ENCODE measurements at places on chromosomes 5 and 9. TPM values are rescaled to one million over a fixed set of nuclear protein-coding genes. Genes with fewer than 3 reads are reported as not detected.

PCDHGA9 gene
- polyA plus RNA-seq = 5.3 TPM

- no peak for DNase-seq
Measured at GRCh38 chr9:136284311-136284710, 19.6 kb downstream of the CCDC187 start.

GRCh38 chr5:10366310-10367272 lies 13.1 kb downstream of the MARCHF6 start:
- DNase-seq = no peak

DNA sequence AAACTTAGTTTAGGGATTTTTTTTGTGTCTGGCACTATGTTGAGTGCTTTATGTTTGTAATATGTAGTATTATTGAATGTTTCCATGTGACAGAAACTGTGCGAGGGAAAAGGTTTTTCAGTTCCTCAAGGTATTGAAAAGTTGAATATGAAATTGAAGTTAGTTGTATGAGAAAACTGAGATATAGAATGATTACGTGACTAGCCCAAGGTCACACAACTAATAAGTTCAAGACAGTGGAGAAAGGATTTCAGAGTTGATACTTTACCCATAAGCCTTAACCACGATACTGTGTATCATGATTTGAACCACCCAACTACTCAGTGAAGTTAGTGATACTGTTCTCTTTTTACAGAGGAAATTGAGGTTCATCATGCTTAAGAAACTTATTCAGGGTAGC lies 5.7 kb downstream of the NIPBL start:
- DNase-seq = no peak

DNA sequence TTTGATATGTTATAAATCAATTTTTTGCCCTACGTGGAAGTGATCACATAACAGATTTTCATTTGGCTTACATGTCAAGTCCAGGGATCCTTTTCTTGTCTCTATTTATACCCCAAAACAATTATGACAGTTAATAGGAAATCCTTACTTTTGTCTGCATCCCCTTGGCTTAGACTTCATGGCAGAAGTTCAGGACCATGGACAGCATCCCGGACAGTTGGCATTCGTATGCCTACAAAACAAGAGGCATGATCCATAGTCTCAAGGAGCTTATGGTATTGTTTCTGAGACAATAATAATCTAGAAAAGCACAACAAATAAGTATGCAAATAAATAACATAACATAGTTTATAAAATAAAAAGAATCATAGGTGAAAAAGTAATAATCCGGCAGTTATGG lies 214.3 kb upstream of the GRIA1 start:
- peak; percentile 23 for DNase-seq

- no peak for DNase-seq
Measured at GRCh38 chr9:88460587-88461332, 72.5 kb downstream of the SPIN1 start.

DNA sequence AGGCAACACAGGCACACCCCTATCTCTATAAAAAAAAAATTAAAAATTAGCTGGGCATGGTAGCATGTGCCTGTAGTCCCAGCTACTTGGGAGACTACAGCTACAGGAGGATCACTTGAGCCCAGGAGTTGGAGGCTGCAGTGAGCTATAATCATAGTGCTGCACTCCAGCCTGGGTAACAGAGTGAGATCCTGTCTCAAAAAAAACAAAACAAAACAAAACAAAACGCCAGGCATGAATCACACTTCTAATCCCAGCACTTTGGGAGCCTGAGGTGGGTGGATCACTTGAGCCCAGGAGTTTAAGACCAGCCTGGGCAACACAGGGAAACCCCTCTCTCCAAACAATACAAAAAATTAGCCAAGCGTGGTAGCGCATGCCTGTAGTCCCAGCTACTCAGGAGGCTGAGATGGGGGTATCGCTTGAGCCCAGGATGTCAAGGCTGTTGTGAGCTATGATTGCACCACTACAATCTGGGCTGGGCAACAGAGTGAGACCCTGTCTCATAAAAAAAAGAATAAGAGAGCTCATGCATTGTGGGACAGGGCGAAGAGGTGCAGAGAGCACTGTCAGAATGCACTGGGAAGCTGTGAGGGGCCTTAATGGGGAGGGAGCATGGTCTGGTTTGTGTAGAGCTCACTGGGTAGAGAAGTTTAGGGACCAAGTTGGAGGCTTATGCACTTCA lies 8.4 kb upstream of the SAP30L start:
- DNase-seq = no peak

- DNase-seq = no peak
Measured at GRCh38 chr5:157294407-157295091, 28.6 kb downstream of the CYFIP2 start.

- DNase-seq = no peak
Measured at GRCh38 chr5:1251678-1252580, 26.7 kb downstream of the SLC6A18 start.

PCDHGA12 gene
- 2.5 TPM for polyA plus RNA-seq

DNA sequence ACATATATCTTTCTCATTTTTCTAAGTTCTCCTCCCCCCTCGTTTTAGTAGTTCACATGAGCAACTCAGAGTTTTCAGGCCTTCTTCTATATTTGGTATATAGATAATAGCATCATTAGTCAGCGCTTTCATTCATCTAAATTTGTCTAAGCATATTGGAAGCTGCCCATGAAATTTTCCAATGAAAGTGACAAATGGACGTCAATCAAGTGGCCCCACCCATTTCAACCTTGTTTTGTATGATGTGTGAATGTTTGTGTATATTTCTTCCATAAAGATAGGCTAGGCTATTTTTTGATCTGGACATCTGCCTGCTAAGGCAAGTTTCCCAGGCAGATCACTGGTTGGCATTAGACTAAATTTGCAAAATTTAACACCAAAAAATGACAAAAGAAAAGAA lies 104.0 kb upstream of the SSBP2 start:
- DNase-seq = no peak

F2R gene
- 28.3 TPM for polyA plus RNA-seq

GRCh38 chr9:79617395-79617794 lies 45.6 kb downstream of the TLE4 start:
- peak; percentile 43 for DNase-seq

DNA sequence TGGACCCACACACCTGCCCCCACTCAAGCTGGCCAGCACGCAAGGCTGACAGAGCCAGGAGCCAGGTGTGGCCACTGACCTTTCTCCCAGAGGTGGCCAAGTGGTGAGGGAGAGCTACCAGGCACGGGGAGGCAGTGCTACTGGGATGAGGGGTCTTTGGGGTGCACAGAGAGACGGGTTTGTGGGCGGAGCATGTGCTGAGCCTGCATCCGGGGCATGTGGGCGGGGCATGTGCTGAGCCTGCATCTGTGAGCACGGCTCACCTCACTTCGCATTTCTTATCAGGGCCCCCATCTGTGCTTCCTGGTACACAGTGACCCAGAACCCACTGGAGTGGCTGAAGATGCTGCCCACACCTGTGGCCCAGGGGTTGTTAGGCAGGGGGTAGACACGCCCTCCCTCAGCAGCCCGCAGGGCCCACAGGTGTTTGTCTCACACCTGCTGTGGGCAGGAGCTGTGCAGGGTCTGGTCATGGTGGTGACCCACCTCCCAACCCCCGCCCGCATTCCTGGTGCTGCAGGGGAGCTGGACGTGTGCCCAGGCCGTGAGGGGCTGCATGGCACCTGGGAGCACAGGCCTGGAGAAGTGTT lies 21.5 kb downstream of the CCDC187 start:
- DNase-seq = no peak

DNA sequence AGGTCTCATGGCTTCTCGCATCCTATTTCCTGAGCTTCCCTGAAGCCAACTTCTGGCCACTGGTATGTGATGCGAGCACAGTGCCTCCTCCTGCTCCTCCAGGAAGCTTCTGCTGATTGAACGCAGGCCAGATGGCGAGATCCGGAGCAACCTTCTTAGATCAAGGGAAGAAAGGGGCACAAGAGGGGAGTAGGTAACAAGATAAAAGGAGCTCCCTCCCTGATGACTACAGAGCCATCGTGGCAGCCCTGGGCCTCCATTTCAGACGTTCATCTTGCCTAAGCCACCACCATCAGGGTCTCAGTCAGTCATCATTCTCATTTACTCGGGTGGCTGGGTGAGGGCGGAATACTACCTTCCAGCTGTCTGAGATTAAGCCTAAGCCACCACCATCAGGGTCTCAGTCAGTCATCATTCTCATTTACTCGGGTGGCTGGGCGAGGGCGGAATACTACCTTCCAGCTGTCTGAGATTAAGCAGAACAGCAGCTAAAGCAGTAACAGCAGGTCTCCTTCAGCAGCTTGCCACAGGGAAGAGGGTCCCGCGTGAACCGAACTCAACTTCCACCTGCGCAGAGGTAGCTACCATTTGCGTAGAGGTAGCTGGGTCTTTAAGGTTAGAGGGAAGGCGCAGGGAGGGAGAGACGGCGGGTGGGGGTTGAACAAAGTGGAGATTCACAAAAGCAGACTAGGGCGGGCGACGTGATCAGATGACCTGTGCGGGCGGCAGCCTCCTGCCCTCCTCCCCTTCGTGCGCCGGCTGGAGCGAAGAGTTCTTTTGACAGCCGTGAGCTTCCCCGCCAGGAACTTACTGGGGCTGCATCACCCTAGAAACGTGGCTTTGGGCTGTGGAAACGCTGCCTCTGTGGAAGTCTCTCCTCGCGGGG lies 27.9 kb upstream of the MGAT1 start:
- DNase-seq = no peak

TNC gene
- 87.7 TPM for polyA plus RNA-seq

GRCh38 chr9:136012651-136013050 lies 51.5 kb upstream of the UBAC1 start:
- no peak for DNase-seq

- DNase-seq = no peak
Measured at GRCh38 chr9:74309654-74310053, 187.5 kb upstream of the RORB start.

ABO gene
- 1.8 TPM for polyA plus RNA-seq

IRX2 gene
- polyA plus RNA-seq = 0.23 TPM

- no peak for DNase-seq
Measured at GRCh38 chr5:38157024-38157423, 101.3 kb upstream of the EGFLAM start.

DNA sequence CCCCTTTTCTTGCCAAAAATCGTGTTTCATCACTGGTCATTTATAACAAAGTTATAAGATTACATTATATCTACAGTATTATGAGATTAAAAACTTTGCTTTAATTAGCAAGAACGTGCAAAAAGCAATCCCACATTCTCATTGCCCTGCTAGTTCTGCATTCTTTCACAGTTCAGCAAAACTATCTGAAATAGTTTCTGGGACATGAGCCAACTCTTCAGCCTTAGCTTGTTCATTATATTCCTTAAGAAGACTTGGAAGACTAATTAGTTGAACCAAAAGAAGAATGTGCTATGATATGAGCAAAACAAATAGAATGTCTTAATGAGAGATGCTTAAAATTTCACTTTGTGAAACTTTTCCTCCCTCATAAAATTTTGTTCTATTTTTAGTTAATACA lies 76.7 kb downstream of the ITGA1 start:
- no peak for DNase-seq

ADGRV1 gene
- 0.60 TPM for polyA plus RNA-seq

GRCh38 chr9:83956086-83956435 lies 24.0 kb downstream of the HNRNPK start:
- no peak for DNase-seq

CATSPER3 gene
- polyA plus RNA-seq = 1.2 TPM

- no peak for DNase-seq
Measured at GRCh38 chr9:72012646-72013045, 47.8 kb downstream of the C9orf57 start.

DNA sequence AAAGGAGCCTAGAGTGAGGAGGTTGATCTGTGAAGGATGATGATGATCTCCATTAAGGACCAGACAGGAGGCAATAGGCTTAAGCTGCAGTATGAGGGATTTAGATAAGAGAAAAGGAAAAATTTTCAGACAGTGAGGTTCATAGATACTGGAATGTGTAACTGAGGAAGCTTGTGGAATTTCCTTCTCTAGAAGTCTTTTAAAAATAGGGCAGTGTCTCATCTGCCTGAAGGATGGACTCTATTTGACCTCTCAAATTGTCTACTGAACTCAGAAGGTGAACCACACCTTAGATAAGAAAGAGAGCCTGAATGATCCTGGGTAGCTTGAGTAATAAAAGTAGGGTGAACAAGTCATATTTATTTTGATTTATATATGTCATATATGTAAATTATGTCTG lies 148.2 kb upstream of the CDKN2B start:
- no peak for DNase-seq

GRCh38 chr9:18472841-18473251 lies 1.1 kb upstream of the ADAMTSL1 start:
- DNase-seq = no peak

ZDHHC11 gene
- polyA plus RNA-seq = 3.9 TPM
